CD8-positive, alpha-beta memory T cell (primary cell): ENCODE measurements at places on chromosomes 12 and 14. TPM values are rescaled to one million over a fixed set of nuclear protein-coding genes. Genes with fewer than 3 reads are reported as not detected.

The FGF23 gene
- not detected for polyA plus RNA-seq

The SERPINA9 gene
- polyA plus RNA-seq = not detected

The POLE2 gene
- polyA plus RNA-seq = 1.3 TPM

The HOXC5 gene
- not detected for polyA plus RNA-seq

The CPNE8 gene
- polyA plus RNA-seq = 2.1 TPM

The RDH16 gene
- polyA plus RNA-seq = 0.20 TPM

The GPR65 gene
- 40.4 TPM for polyA plus RNA-seq

The FGF6 gene
- not detected for polyA plus RNA-seq

- no peaks in the 10 kb centered on the region for H3K27me3 ChIP-seq
- peaks cover 3% of the 10 kb centered on the region for H3K4me1 ChIP-seq
- no peak for DNase-seq
- H3K36me3 ChIP-seq = no peaks in the 10 kb centered on the region
- H3K27ac ChIP-seq = no peak overlapping the region
- H3K4me3 ChIP-seq = no peak overlapping the region
Measured at GRCh38 chr14:94341656-94342333, 18.7 kb upstream of the SERPINA6 start.

- H3K4me1 ChIP-seq = peaks cover 28% of the 10 kb centered on the region
- H3K27ac ChIP-seq = no peak overlapping the region
- DNase-seq = no peak
Measured at GRCh38 chr14:89699071-89699470, 255.5 kb downstream of the EFCAB11 start.

GRCh38 chr14:72892879-72893635 lies 844 bp downstream of the DPF3 start:
- H3K36me3 ChIP-seq = no peaks in the 10 kb centered on the region
- peaks cover 34% of the 10 kb centered on the region for H3K27me3 ChIP-seq
- H3K4me3 ChIP-seq = peak overlapping the region; percentile 85

- no peak overlapping the region for H3K27ac ChIP-seq
- no peak for DNase-seq
- no peaks in the 10 kb centered on the region for H3K27me3 ChIP-seq
- no peak overlapping the region for H3K4me3 ChIP-seq
- no peaks in the 10 kb centered on the region for H3K36me3 ChIP-seq
- H3K4me1 ChIP-seq = no peaks in the 10 kb centered on the region
Measured at GRCh38 chr14:94738751-94739150, 31.2 kb downstream of the GSC start.

GRCh38 chr12:4243091-4243490 lies 30.5 kb upstream of the CCND2 start:
- H3K36me3 ChIP-seq = no peaks in the 10 kb centered on the region
- DNase-seq = no peak
- no peak overlapping the region for H3K27ac ChIP-seq
- H3K4me1 ChIP-seq = no peaks in the 10 kb centered on the region
- H3K27me3 ChIP-seq = no peaks in the 10 kb centered on the region

DNA sequence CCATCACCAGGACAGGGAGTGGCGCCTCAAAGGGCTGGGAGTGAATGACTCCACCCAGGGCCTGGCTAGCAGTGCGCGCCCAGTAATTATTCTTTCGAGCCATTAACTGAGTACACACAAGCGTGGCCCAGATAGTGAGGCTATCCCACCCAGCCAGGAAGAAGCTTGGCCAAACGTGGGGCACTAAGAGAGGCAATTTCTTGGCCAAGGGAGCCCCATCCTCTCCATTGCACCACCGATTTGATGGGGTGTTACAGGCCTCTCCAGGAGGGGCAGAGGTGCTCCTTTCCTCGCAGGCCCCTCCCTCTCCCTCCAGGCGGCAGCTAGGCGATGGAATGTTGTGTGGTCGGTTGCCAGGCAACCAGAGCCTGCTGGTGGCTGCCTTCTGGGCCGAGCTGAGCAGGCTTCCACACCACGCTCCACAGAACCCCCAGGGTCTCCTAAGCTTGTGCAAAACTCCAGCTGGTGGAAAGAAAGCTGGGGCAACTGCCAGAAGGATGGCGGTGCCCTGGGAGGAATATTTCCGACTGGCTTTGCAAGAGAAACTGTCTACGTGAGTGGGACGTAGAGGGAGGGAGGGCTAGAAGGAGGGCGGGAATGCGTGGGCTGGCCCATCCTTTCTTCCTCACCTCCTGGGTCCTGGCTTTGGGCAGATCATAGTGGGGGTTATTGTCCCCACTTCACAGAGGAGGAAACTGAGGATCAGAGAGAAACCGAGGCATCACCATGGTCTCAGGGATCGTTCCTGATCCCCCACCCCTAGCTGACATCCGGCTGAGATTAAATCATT lies at the start of gene CFAP73:
Gene CFAP73, plus strand, starts transcription at position 364 of the 790 bp plus-strand sequence. Its CDS starts 134 bp downstream, at position 498.
- no peak within 1 kb of the TSS for H3K27ac ChIP-seq
- no peak for DNase-seq
- peaks cover 5% of the 10 kb centered on the region for H3K27me3 ChIP-seq
- H3K4me3 ChIP-seq = no peak within 1 kb of the TSS
- peaks cover 17% of the 10 kb centered on the region for H3K4me1 ChIP-seq

- H3K36me3 ChIP-seq = no peaks in the 10 kb centered on the region
- no peaks in the 10 kb centered on the region for H3K27me3 ChIP-seq
- H3K4me1 ChIP-seq = no peaks in the 10 kb centered on the region
- H3K27ac ChIP-seq = no peak overlapping the region
- no peak overlapping the region for H3K4me3 ChIP-seq
- DNase-seq = no peak
Measured at GRCh38 chr14:86057018-86057667, 527.2 kb downstream of the FLRT2 start.

- no peaks in the 10 kb centered on the region for H3K36me3 ChIP-seq
- no peak for DNase-seq
- no peak overlapping the region for H3K4me3 ChIP-seq
Measured at GRCh38 chr12:78209846-78210505, 379.3 kb downstream of the NAV3 start.

GRCh38 chr12:106018286-106018685 lies 120.5 kb downstream of the NUAK1 start:
- no peak overlapping the region for H3K27ac ChIP-seq
- H3K27me3 ChIP-seq = no peaks in the 10 kb centered on the region
- H3K4me3 ChIP-seq = no peak overlapping the region
- no peaks in the 10 kb centered on the region for H3K4me1 ChIP-seq

DNA sequence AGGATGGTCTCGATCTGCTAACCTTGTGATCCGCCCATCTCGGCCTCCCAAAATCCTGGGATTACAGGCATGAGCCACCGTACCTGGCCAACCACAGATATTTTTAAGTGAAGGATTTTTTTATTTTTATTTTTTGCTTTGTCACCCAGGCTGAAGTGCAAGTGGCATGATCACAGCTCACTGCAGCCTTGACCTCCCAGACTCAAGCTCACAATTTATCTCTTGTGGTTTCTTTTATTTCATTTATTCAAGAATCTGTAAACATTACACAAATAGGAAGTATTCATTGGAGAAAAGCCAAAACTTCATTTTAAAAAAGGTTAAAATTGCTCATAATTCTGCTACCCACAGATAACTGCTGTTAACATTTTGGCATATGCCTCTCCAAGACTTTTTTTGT lies 13.3 kb downstream of the MOAP1 start:
- no peak for DNase-seq

DNA sequence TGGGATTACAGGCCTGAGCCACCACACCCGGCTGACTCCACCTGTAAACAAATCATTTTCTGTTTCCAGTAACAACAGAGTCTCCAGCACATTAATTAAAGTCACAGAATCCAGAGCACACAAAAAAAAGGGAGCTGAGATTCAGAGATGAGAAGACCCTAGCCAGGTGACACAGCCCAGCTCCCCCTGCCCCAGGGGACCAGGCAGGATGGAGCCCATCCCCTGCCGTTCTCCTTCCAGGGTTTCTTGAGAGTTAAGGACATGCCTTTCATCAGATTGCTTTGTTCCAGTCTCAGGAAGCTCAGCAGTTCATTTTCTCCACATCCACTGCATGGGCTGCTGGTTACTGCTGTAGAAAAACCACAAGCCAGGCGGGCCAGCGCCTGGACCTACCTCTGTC lies 81.2 kb downstream of the RIMBP2 start:
- H3K36me3 ChIP-seq = no peaks in the 10 kb centered on the region
- no peaks in the 10 kb centered on the region for H3K4me1 ChIP-seq
- no peak overlapping the region for H3K27ac ChIP-seq
- no peaks in the 10 kb centered on the region for H3K27me3 ChIP-seq

DNA sequence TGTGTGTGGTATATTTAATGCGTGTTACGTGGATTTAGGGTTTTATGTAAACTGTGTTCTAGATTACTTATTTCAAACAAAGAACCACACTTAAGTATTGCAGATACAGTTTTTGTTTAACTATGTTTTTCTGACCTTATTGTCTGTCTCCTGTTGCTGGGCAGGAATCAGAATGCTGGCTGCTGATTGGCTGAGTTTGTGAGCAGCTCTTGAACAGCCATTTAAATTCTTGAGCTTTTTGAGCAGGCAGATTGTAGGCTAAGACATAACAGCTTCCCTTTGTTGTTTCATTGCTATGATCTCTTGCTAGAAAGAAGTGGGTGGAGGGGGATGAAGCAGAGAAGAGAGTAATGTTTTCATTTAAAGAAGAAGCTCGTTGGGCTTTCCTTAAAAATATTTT lies 52.2 kb downstream of the ATF7IP start:
- H3K4me3 ChIP-seq = no peak overlapping the region
- DNase-seq = peak; percentile 78
- H3K4me1 ChIP-seq = peaks cover 63% of the 10 kb centered on the region

DNA sequence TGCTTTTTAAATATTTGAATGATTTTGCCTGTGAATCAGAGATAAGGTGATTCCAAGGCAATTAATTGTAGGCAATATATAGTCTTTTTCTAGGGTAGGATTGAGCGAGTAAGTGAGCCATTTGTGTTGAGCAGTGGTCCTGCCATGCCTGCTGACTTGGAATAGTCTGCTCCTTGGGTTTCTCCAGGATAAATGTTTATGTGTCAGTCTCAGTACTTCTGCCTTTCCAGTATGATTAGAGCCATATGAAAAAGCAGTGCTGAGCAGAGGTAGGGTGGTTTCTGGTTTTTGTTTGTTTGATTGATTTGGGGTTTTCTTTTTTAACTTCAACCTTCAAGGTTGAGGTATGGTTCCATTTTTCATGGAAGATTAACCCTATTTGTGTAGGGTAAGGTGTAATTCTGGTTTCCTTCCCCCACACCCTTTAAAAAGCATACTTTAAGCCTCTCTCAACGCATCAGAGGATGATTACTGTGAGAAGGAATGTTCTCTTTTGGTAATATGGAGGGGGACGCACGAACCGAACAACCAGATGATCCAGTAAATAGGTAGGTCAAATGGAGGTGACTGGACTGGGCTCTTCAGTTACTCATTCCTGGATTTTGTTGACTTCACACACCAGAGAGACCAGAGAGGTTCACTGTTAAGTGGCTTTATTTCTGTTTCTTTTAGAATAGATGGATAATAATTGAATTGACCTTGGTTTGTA lies 22.7 kb downstream of the FRMD6 start:
- DNase-seq = no peak
- H3K4me1 ChIP-seq = no peaks in the 10 kb centered on the region
- H3K36me3 ChIP-seq = no peaks in the 10 kb centered on the region
- no peak overlapping the region for H3K4me3 ChIP-seq
- H3K27ac ChIP-seq = no peak overlapping the region

DNA sequence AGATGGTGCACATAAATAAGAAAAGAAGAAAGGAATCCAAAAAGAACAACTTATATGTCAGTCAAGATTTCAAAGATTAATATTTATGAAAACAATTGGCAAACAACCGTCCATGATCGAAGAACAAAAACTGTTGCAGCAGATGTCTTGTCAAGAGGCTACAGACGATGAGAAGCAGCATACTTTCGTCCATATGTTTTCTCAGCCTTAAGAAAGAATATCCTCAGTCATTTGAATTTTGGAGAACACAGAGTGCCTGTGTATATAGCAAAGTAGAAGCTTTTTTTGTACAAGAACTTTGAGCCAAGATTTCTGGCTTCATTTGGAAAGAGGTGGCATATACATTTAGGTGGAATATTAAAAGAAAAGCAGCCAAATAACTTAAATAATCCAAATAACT lies 297.2 kb downstream of the ITPR2 start:
- no peak overlapping the region for H3K27ac ChIP-seq
- H3K4me1 ChIP-seq = no peaks in the 10 kb centered on the region
- no peak overlapping the region for H3K4me3 ChIP-seq
